Subcutaneous preadipocyte (primary cell): ENCODE measurements at places on chromosomes 7 and 10. TPM values are rescaled to one million over a fixed set of nuclear protein-coding genes. Genes with fewer than 3 reads are reported as not detected.

NCOA4 gene
- total RNA-seq = 150 and 180 TPM in 2 replicates

TAS2R41 gene
- total RNA-seq = not detected in 2 replicates

INMT gene
- 4.5 and 7.0 TPM in 2 replicates for total RNA-seq

CRYGN gene
- under 0.01 and 0.37 TPM in 2 replicates for total RNA-seq
